IPS DF 6.9 (cell line): ENCODE measurements at places on chromosomes 2 and 18.

- no peak for DNase-seq
Measured at GRCh38 chr18:70332694-70333093, 43.8 kb downstream of the SOCS6 start.

GRCh38 chr2:229856413-229856812 lies 65.4 kb downstream of the TRIP12 start:
- no peak for DNase-seq

DNA sequence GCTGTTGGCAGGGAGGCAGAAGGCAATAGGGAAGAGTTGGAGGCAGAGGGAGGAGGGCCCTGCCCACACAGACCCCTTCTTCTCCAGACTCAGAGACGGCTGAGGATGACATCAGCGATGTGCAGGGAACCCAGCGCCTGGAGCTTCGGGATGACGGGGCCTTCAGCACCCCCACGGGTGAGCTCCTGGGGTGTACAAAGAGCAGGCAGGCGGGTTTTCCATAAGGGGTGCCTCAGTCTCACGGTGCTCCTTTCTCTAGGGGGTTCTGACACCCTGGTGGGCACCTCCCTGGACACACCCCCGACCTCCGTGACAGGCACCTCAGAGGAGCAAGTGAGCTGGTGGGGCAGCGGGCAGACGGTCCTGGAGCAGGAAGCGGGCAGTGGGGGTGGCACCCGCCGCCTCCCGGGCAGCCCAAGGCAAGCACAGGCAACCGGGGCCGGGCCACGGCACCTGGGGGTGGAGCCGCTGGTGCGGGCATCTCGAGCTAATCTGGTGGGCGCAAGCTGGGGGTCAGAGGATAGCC lies 10.0 kb downstream of the SPEG start:
- DNase-seq: no peak

GRCh38 chr18:55362303-55362702 lies 225.7 kb downstream of the TCF4 start:
- DNase-seq: no peak

DNA sequence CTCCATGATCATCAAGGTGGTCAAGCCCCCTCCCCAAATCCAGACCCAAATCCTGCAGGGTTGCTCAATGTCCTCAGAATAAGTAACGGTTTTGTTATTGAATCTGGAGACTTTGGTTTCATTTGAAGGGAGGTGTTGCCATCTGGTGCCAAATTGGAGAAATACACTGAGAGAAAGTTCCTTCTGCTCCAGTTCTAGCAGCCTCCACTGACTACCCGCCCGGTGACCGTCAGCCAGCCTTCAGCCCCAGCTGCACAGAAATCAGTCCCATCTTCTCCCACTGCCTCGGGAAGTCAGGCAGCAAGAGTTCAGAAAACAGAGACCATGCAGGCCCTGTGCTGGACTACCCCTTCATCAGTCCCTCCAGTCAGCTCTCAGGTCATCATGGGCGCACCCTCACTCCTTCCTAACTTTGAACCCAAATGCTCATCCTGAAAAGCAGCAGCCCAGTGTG lies 38.7 kb downstream of the PKDCC start:
- no peak for DNase-seq

- no peak for DNase-seq
Measured at GRCh38 chr2:131058214-131058843, 34.9 kb downstream of the FAM168B start.

DNA sequence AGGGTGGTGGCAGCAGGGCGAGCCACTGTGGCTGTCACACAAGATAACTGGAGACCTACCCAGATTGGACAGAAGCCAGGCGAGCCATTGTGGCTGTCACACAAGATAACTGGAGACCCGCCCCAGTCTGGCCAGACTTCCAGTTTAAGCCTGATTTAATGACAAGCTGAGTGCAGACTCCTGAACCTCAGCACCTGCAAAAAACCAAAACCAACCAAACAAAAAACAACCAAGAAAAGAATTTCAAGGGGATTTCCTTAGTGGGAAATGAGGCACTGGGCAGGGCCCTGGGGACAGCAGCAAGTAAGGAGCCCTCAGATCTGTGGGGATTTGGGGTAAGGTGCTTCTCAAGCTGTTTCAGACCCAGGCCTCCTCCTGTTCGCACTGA lies 95.2 kb upstream of the BOD1L2 start:
- no peak for DNase-seq

- no peak for DNase-seq
Measured at GRCh38 chr2:181036848-181037603, 56.6 kb downstream of the UBE2E3 start.

DNA sequence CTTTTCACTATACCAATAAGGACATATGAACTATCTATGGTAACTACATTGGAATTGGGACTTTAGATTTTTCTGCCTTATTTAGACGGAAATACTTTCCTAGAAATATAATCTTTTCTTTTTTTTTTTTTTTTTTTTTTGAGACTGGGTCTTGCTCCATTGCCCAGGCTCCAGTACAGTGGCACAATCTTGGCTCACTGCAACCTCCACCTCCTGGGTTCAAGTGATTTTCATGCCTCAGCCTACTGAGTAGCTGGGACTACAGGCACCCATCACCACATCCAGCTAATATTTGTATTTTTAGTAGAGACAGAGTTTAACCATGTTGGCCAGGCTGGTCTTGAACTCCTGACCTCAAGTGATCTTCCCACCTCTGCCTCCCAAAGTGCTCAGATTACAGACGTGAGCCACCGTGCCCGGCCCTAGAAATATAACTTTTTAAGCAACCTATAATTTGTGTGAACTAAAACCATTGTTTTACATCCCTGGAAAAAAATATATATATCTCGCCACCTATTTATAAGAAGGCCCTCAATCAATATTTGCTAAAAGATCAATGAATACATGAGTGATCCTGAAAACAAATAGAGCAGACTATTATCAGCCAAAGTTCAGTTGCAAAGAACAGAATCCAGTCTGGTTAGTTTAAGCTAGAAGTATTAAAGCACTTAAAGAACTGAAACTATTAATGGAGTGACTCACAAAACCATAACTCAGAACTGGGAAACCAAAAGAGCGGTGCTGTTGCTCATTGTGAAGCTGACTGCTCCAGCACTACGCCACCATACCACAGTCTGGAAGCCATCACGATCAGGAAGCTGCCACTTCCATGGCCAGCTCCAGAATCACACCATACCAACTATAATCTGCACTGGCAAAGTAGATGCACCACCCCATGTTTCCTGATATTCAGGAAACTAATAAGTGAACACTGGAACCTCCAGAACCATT lies 8.4 kb upstream of the HNRNPLL start:
- DNase-seq: no peak

- no peak for DNase-seq
Measured at GRCh38 chr2:6864923-6865345, 773 bp downstream of the CMPK2 start.

GRCh38 chr18:57803103-57803969 lies at the start of gene ATP8B1:
Gene ATP8B1 (minus strand): TSS chr18:57803315. CDS start chr18:57731807, 71,508 bp downstream.
- DNase-seq: peak; percentile 54

GRCh38 chr18:23776306-23776705 lies 87.1 kb downstream of the LAMA3 start:
- no peak for DNase-seq

DNA sequence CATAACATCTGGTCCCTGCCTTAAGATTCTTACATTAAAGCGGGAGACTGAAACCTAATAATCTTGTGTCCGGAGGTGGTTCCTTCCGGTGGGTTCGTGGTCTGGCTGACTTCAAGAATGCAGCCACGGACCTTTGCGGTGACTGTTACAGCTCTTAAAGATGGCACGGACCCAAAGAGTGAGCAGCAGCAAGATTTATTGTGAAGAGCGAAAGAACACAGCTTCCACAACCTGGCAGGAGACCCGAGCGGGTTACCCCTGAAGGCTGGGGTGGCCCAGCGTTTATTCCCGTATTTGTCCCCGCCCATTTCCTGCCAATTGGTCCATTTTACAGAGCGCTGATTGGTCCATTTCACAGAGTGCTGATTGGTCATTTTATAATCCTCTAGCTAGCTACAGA lies 122.3 kb upstream of the SIX2 start:
- DNase-seq: no peak

GRCh38 chr2:57448816-57449215 lies 597.8 kb upstream of the VRK2 start:
- DNase-seq: no peak

DNA sequence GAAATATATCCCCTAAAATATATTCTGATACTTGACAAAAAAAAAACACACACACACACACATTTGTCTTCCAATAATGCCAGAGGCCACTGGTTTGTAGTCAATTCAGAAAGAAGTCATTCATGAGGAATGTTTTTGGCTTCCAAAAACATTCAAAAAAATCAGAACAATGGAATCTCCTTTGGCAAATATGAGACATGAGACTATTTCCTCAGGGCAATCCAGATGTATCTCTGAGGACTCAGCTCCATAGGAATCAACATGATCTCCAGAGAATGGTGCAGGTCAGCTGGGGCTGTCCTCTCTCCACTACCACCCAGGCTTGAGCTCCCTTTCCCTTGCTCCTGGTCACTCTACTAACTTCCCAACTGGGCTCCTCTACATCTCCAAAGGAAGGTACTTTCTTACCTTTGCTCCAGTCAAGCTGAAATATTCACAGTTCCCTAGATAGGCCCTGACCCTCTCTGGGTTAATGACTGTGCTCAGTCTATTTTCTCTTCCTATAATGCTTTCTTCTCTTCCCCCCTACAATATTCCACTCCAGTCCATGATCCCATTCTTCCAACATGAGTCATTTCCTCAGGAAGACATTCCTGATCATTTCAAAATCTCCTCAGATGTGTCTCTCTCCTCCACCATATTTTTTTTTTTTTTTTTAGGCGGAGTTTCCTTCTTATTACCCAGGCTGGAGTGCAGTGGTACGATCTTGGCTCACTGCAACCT lies 145.3 kb downstream of the C1D start:
- DNase-seq: no peak

DNA sequence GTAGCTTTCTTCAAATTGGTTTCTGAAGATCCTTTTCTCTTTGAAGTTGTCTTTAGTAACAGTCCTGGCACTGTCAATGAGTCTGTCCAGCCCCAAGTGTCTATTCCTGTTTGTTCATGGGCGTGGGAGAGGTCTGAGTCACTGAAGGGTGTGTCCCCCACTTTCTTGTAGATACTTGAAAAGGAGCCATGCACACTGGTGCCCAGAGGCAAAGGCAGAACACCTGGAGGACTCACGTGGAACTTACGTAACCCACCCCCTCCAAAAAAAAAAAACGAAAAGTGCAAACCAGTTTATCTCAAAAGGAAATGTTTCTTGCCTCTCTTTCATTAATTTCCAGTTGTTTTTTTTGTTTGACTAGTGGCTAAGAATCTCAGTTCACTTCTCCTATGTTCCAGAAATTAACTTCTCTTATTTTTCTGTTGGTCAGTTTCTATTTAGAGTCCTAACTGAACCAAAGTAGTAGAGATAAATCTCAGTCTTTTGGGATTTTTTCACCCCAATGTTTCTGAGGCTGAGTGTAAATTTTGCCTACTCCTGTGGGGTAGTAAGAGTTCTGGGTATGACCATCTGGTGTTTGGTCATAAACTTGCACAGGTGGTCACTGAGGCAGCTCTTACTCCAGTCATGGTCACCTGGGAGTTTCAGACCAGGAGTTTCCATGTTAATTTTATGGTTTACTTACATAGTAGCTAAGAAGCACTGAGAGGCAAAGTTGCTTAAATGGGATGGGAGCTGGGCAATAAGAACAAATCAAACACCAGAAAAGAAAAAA lies 54.9 kb downstream of the DSC3 start:
- no peak for DNase-seq

DNA sequence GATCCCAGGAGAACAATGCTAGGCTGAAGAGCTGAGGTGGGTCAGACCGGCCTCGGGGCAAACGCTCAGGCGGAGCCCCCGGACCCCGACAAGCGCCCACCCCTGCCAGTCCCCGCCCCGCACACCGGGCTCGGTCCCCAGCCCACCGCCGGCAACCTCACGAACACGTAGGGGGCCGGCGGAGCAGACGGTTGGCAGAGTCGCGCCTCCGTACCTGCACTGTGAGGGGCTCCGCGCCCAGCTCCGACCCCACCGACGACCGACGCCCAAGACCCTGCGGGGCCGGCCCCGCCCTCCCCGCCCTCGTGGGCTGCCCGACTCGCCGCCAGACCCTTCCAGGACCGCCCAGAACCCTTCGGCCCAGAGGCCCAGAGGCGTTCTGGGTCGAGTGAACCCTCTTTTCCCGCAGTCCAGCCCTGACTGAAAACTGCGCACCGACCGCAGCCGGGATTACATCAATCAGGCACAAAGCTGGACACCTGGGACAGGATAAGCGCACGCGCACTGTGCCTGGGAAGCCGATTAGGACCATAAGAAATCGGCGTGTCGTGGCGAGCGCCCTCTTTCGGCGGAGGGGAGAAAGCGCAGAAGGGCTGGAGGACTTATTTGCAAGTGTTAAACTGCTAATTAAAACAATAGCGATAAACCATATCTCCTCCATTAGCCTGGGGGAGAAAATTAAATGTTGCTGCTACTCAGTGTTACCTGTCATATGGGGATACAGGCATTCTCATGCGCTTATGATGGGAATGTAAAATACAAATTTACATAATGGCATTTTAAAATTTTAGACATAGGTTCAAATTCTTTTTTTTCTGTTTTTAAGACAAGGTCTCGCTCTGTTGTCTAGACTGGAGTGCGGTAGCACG lies 11.7 kb upstream of the DCTN1 start:
- peak; percentile 72 for DNase-seq

- DNase-seq: no peak
Measured at GRCh38 chr2:30871980-30872789, 64.9 kb upstream of the CAPN13 start.

GRCh38 chr2:238151205-238151604 lies 7.6 kb upstream of the ERFE start:
- no peak for DNase-seq

- no peak for DNase-seq
Measured at GRCh38 chr2:97935719-97936161, 60.0 kb downstream of the TMEM131 start.

- no peak for DNase-seq
Measured at GRCh38 chr2:53913721-53914120, 54.0 kb upstream of the GPR75 start.

DNA sequence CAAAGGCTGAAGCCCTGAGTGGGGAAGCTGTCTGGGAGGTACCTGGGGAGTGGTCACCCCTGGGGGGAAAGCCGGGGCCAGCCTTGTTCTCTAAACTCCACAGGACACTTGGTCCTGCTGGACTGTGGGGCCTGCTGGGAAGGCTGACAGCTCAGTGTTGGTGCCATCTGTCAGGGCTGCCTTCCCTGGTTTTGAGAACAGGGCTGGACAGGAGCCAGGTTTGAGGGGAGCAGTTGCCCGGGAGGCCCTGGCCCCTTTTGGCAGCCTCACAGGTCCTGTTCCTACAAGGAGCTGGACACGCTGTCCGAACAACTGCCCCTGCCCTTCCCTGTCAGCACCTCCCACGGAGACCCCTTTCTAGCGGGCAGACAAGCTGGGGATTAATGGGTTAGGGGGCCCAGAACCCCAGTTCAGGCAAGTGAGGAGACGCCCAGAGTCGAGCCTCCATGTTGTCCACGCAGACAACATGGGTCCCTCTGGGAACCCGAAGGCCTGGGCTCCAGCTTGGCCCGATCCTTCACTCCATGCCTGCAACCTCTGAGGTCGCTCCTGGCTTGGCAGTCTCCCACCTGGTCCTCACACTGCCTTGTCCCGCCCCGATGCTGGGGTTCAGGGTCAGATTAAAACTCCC lies 40.8 kb downstream of the ATOH8 start:
- DNase-seq: no peak
